NCI-H187 (cell line): ENCODE measurements at places on chromosomes 3 and 15.

DNA sequence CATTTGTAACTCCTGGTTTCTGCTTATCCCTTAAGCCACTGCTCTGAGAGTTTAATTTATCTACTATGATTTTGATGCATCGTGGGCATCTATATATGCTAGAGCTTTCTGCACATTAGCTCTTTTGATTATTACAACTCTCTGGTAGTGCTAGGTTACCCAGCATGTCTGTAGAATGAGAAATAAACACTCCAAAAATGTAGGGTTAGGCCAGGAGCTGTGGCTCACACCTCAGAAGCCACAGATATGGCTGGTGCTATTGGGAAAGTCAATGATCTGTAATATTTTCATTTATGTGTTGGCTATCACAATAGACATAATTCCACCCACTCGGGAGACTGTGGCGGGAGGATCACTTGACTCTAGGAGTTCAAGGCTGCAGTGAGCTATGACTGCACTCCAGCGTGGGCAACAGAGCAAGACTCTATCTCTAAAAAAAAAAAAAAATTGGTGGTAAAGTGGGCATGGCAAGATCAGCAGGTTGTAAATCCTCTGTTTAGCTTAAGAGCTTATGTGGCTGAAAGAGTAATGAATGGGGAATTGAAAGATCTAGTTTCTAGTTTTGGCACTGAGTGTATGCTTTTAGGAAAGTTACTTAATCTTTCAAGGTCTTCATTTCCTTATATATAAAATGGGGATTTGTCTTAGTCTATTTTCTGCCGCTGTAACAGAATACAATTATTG lies 6.3 kb downstream of the TIGIT start:
- DNase-seq, result no peak

- peak; percentile 46 for DNase-seq
Observed at GRCh38 chr3:182596676-182597410, 196.5 kb upstream of the ATP11B start.

DNA sequence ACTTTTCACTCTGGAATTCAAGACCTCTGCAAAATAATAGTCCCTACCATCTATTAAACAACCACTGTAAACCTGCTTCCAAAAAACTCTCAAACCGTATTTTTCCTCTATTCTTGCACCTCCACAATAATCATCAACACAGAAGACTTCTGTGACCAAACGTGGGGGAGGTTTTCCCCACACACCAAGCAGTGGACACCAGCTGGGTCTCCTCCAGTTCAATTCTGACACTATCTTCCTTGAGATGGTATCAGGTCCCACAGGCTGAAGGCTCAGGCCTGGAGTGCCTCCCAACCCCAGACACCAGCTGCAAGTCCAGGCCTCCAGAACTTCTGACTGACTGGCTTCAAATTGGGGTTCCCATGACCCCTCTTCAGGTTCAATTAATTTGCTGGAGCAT lies 89.6 kb upstream of the RAP2B start:
- DNase-seq, result no peak

DNA sequence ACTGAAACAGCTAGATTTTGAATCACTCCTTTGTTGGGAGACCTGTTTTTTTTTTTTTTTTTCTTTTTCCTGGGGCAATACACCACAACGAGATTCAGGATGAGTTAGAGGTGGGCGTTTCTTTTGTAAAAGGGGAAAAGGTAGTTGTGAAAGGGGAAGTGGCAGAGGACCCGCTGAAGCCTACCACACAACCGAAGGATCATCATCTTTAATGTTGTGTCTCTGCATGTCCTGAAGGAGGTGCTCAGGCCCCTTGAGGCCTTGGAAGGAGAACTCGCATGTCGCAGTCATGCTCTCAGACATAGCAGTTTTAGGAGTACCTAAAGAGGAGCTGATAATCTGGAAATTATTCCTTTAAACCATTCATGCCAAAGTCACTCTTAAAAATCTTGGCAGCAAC lies 137.9 kb upstream of the LRIG1 start:
- DNase-seq, result no peak

DNA sequence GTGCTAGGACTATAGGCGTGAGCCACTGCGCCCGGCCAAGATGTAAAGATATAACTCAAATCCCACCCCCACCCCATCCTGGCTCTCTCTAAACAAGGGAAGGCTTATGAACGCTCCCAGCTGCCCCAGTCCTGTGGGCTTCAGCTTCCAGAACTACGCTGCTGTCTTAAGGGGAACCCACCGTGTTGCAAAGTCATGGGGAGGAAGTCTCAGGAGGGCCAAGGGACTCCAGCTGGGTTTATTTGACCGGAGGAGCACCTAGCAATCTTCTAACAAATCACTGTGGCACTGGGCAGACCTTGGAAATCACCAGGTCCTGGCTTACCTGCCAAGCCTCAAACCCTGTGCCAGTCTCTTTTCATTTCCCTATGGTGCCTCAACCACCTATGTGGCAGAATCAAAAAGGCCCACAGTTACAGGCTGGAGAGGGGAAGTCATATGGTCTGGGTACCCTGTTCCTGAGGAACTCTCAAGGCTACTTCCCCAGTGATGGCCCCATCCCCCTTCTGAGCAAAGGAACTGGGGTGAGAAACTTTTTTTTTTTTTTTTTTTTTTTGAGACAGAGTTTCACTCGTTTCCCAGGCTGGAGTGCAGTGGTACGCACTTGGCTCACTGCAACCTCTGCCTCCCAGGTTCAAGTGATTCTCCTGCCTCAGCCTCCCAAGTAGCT lies 83.4 kb downstream of the RBPMS2 start:
- DNase-seq, result no peak

DNA sequence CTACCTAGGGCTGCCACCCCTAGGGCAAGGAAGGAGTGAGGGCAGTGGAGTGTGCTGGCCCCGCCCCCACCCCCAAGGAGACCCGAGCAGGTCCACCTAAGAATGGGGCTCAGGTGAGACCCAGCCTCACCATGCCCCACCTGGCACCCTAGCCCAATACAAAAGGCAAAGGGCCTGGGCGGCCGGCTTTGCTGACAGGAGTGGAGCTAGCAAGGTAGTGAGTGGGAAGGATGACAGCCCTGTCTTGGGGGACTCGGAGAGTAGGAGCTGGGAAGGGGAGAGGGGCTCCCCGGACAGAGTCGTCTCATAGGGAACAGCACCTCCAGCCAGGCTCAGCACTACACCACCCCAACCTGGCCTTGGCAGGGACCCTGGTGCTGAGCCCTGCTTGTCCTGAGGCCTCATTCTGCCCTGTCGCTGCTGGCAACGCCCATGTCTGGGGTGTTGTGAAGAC lies 12.1 kb downstream of the C15orf39 start:
- DNase-seq, result no peak

DNA sequence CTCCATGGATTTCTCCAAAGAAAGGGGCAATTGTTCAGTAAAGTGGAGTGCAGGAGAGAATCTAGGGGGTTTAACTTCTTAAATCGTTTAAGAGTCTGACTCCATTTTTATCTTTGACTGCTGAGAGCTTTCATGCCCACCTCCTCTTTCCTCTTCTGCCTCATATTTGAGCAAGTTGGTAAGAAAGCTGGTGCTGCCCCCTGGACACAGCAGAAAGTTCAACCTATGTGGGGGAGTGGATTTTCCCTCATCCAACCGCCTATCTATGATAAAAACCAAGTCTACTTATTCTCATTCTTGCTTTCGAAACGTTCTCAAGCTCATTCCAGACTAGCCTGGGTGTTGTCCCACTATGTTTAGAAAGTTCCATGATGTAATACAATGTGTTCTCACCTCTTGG lies 26.0 kb downstream of the HHLA2 start:
- no peak for DNase-seq

- no peak for DNase-seq
Observed at GRCh38 chr3:66270288-66270687, 49.5 kb downstream of the SLC25A26 start.

DNA sequence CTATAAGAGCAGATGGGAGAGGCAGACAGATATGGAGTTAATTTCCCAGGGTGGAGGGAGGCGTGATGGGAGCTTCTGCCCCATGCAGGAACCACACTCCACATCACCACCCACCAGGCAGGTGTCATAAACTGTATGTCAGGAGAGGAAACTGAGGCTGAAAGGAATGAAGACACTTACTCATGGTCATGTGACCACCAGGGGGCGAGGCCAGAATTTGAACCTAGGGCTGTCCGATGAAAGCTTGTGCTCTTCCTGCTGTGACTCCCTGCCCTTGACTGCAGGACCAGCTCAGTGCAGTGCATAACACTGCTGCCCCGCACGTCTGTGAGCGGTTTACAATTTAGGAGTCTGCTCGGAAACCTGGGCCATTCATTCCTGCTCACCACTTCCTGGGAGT lies 28.8 kb downstream of the NUP210 start:
- DNase-seq, result no peak

- no peak for DNase-seq
Observed at GRCh38 chr3:40465456-40465855, 8.3 kb downstream of the RPL14 start.

DNA sequence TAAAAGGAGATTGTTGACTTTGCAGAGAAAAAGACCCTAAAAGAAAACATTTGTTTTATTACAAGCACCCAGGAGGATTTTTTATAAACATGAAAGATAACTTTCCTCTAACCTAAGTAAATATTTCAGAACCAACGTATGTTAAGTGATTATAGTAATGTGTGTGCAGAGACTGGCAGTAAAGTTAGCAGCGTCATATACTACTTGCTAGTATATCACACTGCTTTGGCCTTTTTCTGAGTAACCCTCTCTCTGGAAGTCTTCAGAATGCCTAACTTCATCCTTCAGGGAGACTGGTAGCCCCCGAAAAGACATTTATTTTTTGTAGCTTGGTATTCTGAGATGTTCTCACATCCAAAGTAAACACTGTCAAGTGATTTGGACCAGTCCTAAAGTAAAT lies 17.9 kb downstream of the UBE2E1 start:
- DNase-seq, result no peak

DNA sequence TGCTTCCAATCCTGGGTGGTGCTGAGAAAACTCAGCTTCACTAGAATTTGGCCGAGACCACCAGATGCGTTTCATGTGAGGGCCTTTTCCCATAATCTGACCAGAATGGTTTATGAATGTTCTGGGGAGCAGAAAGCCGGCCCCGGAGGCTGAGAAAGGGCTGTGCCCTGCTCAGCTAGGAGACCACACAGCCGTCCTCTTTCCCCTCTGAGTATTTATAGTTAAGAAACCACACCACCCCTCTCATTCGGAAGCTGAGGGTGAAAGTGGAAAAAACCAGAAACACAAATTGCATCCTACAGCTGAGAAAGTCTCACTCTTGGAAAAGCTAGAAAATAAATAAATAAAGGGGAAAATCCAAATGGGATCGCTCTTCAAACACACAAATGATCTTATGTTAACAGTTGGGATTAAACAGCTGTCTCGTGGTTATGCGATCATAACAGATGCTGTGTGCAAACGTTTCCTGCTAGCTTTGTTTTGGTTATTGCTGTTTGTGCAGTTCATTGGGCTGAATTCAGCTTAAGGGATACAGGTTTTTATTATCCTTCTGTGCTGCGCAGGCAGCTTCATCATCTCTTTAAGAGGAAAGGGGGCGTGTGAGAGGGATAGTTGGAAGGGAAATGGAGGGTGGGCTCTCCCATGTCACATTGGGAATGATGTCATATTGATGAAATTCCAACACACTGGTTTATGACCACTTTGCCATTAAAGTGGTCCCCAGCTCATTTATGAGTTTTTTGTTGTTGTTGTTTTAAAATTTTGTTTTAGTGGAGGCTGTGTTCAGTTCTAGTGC lies 1026.2 kb upstream of the NR2F2 start:
- DNase-seq, result no peak

- no peak for DNase-seq
Observed at GRCh38 chr15:28986108-28986507, 100.3 kb downstream of the APBA2 start.

DNA sequence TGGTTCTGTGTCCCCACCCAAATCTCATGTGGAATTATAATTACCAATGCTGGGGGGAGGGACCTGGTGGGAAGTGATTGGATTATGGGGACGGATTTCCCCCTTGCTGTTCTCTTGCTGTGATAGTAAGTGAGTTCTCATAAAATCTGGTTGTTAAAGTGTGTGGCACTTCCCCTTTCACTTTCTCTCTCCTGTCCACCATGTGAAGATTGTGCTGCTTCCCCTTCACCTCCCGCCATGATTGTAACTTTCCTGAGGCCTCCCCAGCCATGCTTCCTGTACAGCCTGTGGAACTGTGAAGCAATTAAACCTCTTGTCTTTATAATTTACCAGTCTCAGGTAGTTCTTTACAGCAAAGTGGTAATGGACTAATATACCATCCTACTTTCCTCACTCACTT lies 289.6 kb downstream of the EFHB start:
- no peak for DNase-seq

DNA sequence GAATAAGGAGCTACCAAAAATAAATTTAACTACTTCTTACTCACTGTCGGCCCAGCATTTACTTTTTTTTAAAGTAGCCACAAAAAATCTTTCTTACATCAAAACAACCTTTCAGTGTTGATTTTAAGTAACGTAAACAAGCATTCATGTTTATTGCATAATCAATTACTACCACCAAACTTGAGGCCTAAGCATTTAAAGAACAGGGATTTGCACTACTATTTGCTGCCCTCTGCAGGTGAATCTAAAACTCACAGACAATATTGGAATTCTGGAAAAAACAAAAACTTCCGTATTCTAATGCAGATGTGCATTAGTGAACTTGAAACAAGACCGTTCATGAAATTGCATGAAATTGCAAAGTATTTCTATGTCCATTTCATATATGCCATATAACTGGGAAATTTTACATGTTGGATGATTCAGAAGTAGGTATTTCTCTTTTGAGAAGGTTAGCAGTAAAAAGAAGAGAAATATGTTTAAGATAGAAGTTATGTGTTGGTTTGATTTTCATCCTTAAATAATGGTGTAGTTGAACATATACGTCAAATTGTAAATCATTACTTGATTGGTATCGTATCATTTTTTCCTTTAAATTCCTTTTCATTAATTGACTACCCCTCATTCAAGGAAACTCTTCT lies 55.6 kb downstream of the CGGBP1 start:
- DNase-seq, result no peak

- DNase-seq, result no peak
Observed at GRCh38 chr3:182740710-182741109, 52.6 kb upstream of the ATP11B start.

GRCh38 chr15:82858932-82859331 lies 49.5 kb downstream of the WHAMM start:
- DNase-seq, result no peak

GRCh38 chr3:42905740-42906069 lies 237 bp upstream of the ZNF662 start:
- no peak for DNase-seq

GRCh38 chr3:102176333-102177050 lies 258.3 kb upstream of the ZPLD1 start:
- no peak for DNase-seq

DNA sequence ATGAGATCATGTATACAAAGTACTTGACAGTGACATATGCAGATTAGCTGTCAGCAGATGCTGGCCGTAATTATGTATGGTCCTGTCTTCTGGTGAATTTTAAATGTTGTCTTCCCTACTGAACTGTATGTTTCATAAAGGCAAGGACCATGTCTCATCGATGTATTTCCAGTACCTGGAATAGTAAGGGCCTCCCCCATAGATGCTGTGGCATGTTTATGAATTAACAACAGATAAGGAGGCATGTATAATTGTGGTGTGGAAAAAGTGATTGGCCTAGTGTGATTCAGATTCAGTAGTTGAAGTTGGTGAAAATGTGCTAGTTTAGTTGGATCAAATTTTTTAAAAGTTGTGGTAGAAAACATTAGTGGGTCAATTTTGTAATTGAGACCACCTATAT lies 202.7 kb upstream of the SLC2A2 start:
- DNase-seq, result no peak

GRCh38 chr3:56980798-56981390 lies 79.6 kb upstream of the SPATA12 start:
- DNase-seq, result no peak

- DNase-seq, result no peak
Observed at GRCh38 chr3:42556089-42556632, 25.6 kb downstream of the SEC22C start.

GRCh38 chr3:122975924-122976293 lies 51.7 kb downstream of the SEMA5B start:
- DNase-seq, result no peak
